IPS DF 19.7 (cell line): ENCODE measurements at places on chromosomes 16 and 17.

- no peak for DNase-seq
Observed at GRCh38 chr17:58666858-58667267, 25.0 kb downstream of the TEX14 start.

GRCh38 chr16:58110571-58111301 is 18.4 kb downstream of the CFAP20 start:
- no peak for DNase-seq

DNA sequence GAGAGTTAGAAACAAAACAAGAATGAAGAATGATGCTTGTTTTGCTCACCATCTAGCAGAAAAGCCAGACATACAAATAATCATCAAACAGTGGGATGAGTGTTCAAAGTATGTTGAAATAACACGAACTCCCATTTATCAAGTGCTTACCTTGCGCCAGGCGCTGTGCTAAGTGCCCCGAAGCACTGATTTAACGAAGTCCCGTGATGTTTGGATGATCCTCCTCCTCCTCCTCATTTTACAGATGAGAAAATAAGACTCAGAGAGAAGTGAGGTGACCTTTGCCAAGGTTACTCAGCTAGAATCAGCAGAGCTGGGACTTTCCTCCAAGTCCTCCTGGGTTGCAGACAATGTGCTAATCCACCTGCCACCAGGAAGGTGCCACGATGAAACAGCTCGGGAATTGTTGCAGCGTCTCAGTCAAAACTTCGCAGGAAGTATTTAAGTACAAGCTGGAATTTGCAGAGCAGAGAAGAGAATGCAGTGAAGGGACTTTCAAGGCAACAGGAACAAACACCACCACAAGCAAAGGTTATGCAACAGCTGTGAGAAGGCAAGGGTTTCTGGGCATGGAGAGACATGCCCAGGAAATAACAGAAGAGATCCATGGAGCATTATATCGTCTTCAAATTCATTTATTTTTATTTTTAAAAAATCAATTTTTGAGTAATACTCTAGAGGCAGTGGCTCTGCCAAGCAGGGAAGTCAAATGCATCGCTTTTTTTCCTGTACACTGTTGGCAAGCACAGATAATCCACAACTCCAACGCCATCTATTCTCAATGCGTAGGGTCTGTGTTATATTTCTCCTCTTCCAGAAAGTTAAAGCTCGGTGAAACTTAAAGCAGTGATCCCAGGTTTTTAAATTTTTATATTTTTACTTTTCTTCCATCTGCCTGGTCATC is 11.1 kb downstream of the PRCD start:
- no peak for DNase-seq

GRCh38 chr17:4249452-4250029 is 14.2 kb downstream of the ANKFY1 start:
- DNase-seq: no peak

DNA sequence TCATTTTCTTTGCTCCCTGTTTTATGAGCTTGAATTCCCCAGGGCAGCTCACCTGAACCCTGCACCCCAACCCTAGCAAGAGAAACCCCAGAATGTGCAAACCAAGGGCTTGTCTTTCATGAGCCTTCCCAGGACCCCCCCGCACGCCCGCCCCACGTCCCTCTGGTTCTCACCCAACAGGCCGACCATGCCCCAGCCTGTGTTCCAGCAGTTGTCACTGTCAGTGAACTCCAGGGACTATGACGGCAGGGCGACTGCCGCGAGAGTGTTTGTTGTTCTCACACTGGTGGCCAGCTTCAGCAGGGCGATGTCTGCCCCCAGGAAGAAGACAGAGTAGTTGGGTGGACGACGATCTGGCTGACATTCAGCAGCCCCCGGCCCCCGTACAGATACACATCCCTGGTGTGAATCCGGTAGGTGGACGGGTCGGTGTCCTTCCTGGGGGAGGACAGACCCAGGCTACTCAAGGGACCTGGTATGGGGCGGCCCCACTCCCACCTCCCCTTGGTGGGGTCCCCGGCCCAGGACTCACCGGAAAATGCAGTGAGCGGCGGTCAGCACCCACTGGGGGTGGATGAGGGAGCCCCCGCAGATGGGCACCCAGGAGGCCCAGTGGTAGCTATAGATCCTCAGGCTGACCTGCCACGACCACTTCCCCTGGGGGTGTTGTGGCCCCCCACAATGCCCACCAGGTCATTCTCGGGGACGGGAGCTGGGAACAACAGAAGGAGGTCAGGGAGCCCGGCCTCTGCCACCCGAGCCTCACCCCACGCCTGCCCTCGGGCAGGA is 20.1 kb downstream of the TPSD1 start:
- DNase-seq: no peak

- no peak for DNase-seq
Observed at GRCh38 chr17:72152387-72152929, 31.6 kb downstream of the SOX9 start.

GRCh38 chr17:28750178-28751047 is 6.6 kb downstream of the TRAF4 start:
- DNase-seq: peak; percentile 50

- DNase-seq: no peak
Observed at GRCh38 chr16:57061084-57061905, 31.1 kb upstream of the CPNE2 start.
